M059J (cell line): ENCODE measurements at places on chromosomes 5 and 9. TPM values are rescaled to one million over a fixed set of nuclear protein-coding genes. Genes with fewer than 3 reads are reported as not detected.

Gene SLC22A4
- total RNA-seq, result 6.3 and 7.5 TPM in 2 replicates

DNA sequence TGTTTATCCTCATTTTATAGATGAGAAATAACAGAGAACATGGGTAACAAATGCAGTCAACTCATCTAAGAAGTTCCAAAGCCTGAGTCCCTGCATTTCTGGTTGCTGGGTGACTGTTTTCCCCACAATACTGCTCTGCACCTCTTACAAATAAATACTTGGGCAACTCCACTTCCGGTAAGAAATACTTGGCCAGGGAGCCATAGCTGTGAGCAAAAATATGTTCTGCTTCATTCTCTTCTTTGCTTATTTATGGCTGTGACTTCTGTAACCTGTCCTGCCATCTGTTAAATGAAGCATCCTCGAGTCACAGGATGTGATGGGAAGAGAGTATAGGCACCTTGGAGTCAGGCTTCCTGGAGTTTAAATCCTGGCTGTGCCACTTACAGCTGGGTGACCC is 49.9 kb downstream of the GDNF start:
- DNase-seq, result peak; percentile 89

Gene SPEF2
- total RNA-seq, result 1.2 and 2.4 TPM in 2 replicates

DNA sequence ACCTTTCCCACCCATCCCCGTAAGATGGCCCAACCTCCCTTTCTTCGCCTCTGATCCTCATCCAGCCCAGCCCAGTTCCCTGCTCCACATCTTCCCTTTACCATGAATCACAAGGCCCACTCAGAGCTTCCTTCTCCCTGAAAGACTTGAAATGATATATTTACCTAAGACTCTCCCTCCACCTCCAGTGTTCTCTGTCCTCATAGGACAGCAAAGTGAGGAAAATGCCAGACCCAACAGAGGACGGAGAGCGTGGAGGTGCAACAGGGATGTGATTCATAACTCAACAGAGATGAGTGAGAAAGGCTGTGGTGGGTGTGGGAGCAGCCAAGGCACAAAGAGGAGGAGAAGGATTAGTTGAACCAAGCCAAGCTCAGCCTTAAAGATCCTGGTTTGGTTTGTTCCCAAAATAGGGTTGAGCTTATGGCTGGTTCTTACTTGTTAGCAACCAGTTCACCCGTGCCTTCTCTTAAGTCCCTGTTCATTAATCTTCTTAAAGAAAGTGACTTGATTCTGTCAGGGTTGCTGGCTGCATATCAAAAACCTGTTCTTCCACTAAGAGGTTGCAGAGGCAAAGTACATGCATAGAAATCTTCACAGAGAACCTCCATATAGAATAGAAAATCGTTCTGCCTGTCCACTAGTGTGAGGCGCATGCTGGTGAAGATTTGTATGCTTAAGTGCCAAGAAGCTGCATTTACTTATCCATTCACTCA is 183.2 kb downstream of the ACTL7B start:
- peak; percentile 5 for DNase-seq

DNA sequence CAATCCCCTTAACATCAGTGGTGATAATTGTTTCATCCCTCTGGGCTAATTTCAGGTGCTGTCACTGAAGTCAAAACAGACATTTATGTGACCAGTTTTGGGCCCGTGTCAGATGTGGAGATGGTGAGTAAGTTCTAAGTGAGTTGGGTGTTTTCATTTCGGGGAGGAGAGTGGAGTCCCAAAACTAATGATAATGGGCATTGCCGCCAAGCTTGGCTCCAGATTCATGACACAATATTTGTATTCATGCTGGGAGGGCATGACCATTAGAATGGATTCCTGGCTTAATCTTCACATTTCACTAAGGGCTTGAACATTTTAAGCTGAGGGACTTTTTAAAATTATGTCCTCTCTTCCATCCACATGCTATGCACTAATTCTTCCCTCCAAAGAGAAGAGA is 1.4 kb downstream of the GABRA6 start:
- DNase-seq, result no peak

Gene LHX2
- total RNA-seq, result 2.9 and 5.3 TPM in 2 replicates

GRCh38 chr9:91405343-91406077 is 18.1 kb downstream of the NFIL3 start:
- no peak for DNase-seq

Gene TEK
- total RNA-seq, result 0.96 and 2.0 TPM in 2 replicates

DNA sequence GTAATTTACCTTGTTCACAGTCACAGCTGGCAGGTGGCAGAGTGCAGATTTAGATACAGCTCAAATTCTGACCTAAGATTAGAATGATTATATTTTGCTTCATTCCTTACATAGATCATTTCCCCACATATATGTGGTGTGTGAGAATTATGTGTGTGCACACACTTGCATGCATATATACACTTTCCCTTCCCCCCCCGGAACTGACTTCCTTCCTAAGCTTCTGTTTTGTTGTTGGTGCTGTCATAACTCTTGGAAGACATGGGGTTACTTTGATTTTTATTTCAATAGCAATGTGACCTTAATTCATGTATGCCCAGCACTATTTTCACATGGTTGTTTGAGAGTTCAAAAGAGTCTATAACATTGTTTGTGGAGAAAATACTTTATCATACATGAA is 112.8 kb downstream of the CMYA5 start:
- no peak for DNase-seq

DNA sequence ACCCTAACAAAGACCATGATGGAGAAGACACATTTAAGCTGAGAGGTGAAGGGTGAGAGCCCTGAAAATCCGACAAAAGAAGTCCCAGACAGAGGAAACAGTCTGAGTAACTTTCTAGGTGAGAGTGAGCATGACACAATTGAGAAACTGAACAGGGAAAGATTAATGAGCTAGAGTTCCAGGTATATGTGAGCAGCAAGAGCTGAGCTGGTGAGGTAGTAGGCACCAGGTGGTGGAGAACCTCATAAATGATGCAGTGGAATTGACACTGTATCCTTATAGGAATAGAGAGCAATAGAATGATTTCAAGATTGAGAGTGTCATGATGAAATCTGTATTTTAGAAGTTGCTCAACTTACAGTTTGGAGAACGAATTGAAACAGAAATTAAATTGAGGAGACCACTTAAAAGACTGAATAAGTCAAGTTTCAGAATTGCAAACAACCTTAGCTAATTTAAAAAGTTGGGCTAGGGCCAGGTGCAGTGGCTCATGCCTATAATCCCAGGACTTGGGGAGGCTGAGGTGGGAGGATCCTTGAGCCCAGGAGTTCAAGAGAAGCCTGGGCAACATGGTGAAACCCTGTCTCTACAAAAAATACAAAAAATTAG is 89.8 kb downstream of the NREP start:
- DNase-seq, result no peak

GRCh38 chr5:178113841-178114324 is 551 bp downstream of the N4BP3 start:
- no peak for DNase-seq

- no peak for DNase-seq
Measured at GRCh38 chr9:109831998-109832658, 52.1 kb downstream of the PALM2AKAP2 start.

Gene PCDHB12
- total RNA-seq, result 1.7 and 2.6 TPM in 2 replicates

Gene KLF9
- total RNA-seq, result 16.0 and 20.7 TPM in 2 replicates

GRCh38 chr5:131845828-131846227 is 49.0 kb upstream of the FNIP1 start:
- DNase-seq, result no peak

DNA sequence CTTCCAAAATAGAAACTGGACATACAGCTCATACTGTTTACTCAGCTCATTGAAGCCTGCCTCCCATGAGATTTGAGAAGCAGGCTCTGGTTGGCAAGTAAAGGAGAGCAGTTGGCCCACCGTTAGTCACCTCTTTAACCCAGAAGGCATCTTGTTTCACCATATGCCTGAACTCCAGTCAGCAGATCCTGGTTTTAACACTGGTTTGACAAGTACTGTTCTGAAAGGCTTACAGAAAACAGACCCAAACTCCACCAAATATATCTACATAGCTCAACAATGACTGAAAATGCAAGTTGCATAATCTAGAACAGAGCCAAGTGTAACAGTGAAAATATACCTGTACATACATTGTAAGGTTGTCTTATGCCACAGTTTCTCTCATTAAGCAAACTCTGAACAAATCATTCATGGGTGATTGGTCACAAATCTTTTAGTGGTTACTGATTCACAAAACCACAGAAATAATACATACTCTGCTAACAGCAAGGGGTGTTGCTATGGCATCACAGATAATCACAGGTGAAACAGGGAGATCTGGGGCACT is 198.8 kb downstream of the BNC2 start:
- peak; percentile 90 for DNase-seq

Gene BHMT
- total RNA-seq, result not detected in 2 replicates

Gene CLTA
- 432 and 496 TPM in 2 replicates for total RNA-seq

DNA sequence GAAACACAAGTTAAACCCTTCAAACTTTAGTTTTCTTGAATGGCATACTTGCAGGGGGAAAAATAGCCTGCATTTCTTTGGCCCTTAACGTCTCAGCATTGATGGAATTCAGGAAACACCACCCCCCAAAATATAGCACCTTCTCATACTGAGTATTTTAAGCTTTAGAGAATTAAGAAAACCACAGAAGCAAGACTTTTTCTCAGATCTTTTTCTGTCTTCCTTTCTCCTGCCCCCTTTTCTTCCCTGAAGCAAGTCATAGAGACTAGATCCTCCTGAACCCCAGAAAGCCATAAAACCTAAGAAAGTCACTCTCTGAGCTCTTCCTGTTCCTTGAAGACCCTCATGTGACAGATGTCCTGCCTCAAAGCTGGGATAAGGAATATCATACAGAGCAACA is 1069.9 kb downstream of the EFNA5 start:
- no peak for DNase-seq

Gene PTPRD
- total RNA-seq, result 0.12 TPM in 1 of 2 replicates, not detected in the other

Gene MSMP
- not detected in 2 replicates for total RNA-seq

DNA sequence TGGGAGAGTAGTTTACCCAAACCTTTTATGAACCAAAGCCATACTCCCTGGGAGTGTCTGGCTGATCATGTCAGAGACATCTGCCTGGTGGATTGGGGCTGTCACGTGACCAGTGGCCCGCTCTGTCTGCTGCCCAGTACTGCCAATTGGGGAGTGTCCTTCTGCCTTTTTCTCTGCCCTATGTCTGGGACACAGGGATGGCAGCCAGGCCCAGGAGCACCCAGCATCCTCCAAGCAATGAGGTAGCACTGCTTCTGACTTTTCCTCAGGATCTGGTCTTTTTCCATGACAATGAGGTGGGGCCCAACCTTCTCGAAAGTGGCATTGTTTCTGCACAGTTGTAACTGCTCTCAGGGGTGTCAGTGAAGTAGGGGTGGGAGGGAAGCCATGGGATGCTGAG is 21.8 kb downstream of the DAPK1 start:
- no peak for DNase-seq

- DNase-seq, result peak; percentile 59
Measured at GRCh38 chr9:1978941-1979340, 36.2 kb upstream of the SMARCA2 start.

DNA sequence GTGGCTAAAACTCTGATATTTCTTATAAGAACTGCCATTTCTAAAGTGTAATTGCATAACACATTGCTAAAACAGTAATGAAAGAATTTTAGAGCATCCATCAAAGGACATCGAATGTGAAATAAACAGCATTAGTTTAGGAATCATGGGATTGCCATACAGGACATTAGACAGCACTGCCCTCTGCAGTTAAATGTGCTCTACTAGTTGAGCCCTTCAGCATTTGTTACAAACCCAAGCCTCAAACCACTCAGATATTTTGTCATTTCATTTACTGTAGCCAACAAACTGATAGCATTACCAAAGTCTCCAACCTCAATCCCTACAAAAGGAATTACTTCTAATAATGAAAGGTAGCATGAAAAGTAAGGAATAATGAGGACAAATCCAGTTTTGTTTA is 116.8 kb upstream of the COX7C start:
- peak; percentile 2 for DNase-seq

- no peak for DNase-seq
Measured at GRCh38 chr9:136673975-136674785, 11.5 kb downstream of the EGFL7 start.

Gene FAM78A
- 0.49 and 0.71 TPM in 2 replicates for total RNA-seq

GRCh38 chr5:179680014-179680779 is 637 bp downstream of the CBY3 start:
- DNase-seq, result no peak

Gene NMUR2
- total RNA-seq, result not detected in 2 replicates
